ENCODE measurements at places on chromosomes 6 and 20.

GRCh38 chr20:1856424-1856823 is 38.8 kb upstream of the SIRPA start:
- no peak for DNase-seq

- no peak for DNase-seq
Measured at GRCh38 chr20:32523613-32524213, 61.4 kb downstream of the NOL4L start.

DNA sequence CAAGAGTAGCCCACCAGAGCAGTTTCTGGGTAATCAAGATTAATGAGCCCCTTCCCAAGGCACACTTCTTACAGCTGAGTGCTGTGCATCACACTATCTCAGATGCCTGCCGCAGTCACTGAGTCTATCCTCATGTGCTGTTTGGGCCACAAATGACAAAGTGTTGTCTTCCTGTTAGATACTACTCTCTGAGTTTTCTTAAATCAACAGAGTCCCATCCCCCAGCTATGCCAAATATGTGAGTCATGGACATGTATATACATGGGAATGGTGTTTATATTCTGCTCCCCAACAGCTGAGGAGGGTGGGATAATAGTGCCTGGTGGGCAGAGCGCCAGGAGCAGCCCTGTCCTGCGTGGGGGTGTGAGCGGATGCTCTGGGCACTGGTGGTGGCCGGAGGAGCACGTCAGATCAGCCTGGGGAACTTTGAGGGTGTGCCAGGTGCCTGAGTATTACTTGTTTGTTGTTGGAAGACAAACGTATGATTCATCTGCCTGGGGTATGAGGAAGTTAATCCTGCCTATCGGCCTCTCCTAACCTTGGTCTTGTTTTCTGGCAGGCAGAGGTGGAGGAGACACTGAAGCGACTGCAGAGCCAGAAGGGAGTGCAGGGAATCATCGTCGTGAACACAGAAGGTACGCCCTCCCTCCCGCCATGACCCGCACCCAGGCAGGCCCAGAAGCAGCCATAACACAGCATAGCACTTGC is 9.6 kb downstream of the DYNLRB1 start:
- peak; percentile 99 for DNase-seq

DNA sequence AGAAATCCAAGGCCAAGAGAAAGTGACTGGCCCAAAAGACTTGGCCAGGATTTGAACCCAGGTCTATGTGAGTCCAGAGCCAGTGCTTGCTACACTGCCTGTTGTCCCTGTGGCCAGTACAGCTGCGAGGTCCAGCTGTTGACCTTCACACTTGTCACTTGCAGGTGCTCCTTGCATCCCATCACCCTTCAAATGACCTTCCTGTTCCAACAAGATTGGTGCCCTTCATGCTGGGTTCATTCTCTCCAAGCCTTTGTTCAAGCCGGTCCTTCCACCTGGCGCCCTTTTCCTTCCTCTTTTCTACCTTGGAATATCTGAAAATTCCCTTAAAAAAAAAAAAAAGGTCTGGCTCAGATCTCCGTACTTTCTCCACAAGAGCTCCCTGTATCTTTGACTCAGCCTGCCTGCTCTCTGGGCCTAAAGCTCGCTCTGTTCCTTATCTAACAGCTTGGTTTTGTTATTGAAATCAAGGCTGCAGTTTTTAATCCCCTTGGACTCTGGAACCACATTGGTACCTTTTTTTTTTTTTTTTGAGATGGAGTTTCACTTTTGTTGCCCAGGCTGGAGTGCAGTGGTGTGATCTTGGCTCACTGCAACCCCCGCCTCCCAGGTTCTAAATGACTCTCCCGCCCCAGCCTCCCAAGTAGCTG is 22.2 kb upstream of the MRPS18A start:
- DNase-seq, result no peak

GRCh38 chr20:45100563-45101245 is at the start of gene KCNS1:
Gene KCNS1, minus strand, starts transcription at chr20:45101127. Its CDS starts 1,891 bp downstream, at chr20:45099236.
- DNase-seq, result no peak

Data from HS-27A (cell line).